ENCODE measurements at places on chromosomes 6 and 20.

- no peak for DNase-seq
Measured at GRCh38 chr20:62281161-62281933, 21.4 kb upstream of the ADRM1 start.

GRCh38 chr6:31663961-31664789 is 622 bp downstream of the GPANK1 start:
- no peak for DNase-seq

GRCh38 chr6:5203546-5203945 is 57.2 kb downstream of the LYRM4 start:
- DNase-seq: no peak

DNA sequence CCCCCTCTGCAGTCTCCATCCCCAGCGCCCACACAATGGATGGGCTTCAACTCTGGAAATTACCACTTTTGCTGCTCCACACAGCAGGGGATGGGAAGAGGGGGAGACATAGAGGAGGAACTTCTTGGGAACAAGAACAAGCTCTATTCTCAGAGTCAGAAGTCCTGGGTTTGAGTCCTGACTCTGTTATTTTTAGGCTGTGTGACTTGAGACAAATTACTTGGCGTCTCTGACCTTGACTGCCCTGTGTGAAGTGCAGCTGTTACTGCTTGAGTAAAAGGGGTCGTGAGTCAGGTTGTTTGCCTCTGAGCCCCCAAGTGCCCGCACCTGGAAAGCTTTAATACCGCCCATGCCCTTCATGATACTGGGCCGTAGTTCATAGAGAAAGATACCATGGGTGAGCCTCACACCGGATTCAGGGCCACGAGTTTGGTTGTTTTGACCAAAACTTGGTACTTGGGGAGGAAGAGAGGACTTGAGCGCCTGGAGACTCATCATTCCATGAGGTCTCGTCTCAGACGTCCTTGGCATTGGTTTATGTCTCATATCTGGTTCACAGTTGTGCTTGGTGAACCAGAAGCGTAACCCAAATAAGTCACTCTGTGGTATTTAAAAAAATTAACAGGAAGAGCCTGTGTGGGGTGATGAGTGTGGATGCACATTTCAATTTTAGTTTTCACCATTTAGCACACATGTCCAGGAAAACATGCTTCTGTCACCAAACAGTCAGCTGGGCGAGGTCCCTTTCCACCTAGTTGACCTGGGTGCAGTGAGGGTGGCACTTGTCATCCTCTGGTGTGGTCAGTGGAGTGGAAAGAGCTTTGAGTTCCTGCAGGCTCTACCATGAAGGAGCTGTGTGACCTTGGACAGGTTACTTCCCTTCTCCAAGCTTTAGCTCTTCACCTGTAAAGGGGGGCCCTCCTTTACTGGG is 75.6 kb downstream of the CDC5L start:
- no peak for DNase-seq

DNA sequence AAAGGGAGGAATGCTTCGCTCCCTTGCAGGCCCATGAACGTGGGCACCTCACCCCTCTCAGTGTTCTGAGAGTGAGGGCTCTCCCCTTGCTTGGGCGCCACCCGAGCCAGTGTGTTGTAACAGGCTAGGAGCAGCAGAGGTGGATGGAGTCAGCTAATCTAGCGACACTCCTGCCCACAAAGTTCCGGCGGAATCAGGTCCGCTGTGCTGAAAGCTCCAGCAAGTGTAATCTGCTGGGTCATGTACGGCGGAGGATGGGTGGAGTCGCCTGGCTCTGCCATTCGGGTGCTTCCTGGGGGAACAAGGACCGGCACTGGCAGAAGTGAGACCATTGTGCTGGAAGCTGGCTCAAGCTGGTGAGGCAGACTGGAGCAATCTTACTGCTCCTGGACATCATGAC is 1310.1 kb downstream of the EPHA7 start:
- no peak for DNase-seq

- DNase-seq: no peak
Measured at GRCh38 chr6:79305020-79305419, 70.5 kb upstream of the HMGN3 start.

DNA sequence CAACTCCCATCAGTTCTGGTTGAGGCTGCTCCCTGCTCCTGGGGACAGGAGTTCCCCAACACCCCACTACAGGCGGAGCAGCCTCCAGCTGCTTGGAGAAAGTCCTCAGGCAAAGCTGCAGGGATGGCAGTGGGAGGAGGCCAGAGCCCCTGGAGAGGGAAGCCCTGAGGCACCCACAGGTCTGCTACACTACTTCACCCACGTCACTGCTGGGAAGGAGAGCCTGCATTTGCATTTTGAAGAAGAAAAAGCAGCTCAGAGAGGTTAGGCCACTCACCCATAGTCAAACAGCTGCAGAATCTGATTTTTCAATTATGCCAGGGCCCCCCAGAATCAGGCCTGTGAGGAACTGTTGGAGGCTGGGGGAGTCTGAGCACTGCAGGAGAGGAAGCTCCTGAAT is 17.2 kb downstream of the BFSP1 start:
- DNase-seq: no peak

GRCh38 chr20:8642247-8642646 is 426.6 kb upstream of the PLCB4 start:
- no peak for DNase-seq
